ENCODE measurements at places on chromosomes 4 and X.

- DNase-seq, result no peak
Observed at GRCh38 chr4:149306537-149306936, 509.1 kb downstream of the IQCM start.

DNA sequence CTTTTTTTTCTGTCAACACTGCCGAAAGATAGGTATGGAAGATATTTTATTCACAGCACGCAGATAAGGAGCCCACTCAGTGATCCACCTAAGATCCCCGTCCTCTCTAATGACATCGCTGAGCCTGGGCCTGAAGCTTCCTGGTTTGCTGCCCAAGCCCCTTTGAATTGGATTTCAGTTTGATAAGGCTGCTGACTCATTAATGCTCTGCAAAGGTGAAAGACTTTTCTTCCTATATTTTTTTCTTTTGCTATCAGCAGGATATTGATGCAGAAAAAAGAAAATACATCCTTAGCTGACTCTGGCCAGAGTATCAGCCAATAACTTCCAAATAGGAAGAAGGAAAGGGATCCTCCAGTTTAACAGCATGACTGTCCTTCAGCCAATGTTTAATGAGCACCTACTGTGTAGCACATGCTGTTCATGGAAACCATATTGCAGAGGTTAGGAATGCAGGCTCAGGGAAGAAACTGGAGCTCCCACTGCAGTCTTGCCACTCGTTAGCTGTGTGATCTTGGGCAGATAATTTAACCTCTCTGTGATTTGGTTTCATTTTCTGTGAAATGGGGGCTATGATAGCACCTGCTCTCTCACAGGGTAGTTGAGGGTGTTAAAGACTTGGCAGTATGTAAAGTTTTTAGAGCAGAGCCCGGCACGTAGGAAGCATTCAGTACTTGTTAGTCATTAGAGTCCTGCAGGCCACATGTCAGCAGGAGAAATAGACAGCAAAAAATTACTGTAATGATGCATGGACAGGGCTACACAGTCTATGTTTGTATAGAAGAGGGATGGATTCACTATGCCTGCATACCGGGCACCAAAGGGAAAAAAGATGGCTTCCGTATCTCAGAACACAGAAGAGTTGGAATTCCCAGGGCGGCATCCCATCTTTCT lies 39.3 kb downstream of the EVC start:
- DNase-seq, result no peak

GRCh38 chr4:83931659-83932438 lies 395.9 kb downstream of the GPAT3 start:
- no peak for DNase-seq

DNA sequence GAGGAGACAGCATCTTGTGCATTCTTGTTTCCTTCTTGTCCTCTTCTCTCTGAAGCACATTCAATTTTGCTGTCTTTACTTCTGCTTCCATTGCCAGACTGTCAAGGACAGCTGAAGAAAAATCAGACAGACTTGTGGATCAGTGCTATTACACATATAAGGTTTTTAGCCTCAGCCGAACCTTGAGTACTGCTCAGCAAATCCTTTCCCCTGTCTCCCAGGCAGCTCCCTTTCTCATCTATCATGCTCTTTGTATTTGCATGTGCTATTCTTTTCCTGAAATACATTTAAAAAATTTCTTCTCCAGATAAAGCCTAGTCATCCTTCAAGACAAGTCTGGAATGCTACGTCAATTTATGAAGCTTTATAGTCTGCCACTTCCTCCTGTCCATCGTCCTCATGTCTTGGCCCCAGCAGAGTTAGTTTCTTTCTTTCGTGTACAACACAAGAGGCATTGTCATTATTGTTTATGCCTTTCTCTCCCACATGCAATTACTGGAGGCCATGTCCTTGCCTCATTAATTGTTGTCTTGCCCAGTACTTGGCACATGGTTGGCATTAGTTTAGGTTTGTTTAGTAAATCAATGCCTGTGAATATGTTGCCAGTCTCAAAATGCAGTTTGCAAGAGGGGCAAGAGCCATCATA lies 45.1 kb downstream of the ADGRL3 start:
- DNase-seq, result no peak

DNA sequence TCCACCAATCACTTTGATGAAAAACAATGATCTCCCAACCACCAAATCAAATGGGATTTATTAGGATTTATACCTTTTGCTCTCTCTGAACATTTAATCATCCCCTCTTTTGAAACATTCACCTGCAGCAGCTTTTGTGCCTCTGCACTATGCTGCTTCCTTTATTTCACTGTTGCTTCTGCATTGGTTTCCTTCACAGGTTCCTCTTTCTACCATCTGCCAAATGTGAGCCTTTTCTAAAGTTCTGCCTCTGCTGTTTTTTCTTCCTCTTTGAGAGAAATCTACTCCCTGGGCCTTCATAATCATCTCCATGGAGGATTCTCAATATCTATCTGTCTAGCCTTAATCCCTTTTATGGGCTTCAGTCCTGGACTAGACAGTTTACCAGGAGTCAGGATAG lies 24.7 kb downstream of the CUL4B start:
- DNase-seq, result no peak

- DNase-seq, result no peak
Observed at GRCh38 chr4:38409852-38410251, 254.1 kb upstream of the KLF3 start.

DNA sequence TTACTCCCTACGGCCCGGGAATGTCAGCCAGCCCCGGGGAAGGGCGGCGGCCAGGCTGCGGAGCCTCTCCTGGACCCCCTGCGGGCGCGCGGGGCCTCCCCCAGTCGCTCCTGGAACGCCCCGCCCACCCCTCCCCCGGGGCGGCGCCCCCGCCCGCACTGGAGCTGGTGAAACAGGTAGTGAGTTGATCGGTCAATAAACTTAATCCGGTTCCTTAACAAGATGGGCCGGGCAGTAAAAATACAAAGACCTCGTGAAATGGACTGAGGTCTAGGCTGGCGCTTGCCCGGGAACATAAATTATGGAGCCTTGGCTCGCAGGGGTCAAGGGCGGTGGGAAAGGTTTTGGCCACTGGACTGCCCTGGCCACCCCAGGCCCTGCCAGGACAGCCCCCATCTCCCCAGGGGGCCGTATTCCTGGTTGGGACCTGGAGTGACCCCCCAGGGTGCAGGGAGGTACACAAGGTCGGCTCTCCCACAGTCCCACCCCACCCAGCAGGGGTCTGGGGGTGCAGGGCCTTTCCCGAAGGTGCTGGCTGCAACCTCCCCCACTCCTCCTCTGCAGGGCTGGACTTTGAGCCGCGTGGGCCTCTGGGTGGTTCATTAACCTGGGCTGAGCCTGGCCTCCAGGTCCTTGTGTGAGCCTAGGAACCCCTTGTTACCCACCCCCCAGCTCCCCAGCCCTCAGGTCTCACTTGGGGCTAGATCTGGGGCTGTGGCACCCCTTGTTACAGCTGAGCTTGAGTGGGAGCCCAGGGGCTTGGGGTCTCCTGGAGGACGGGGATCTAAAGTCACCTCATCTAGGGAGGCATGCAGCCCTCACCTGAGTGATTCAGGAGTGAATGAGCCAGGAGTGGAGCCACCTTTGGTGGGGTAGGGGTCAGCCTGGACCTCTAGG lies 2.5 kb downstream of the FGFR3 start:
- DNase-seq, result no peak

DNA sequence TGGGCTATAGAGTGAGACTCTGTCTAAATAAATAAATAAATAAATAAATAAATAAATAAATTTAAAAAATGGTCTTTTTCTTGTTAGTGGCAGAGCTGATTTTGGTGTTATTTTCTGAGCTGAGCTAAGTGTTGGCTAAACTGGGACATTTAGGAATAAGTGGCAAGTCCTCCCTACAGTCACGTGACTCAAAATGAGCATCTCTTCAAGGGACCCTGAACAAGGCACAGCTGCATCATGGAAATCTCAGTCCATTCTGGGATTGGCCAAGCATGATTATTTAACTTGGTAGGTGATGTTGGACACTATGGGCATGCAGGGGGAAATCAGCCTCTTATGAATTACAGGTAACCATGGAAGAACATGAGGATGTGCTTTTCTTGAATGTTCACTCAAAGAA lies 42.0 kb downstream of the HAND2 start:
- no peak for DNase-seq

- DNase-seq, result no peak
Observed at GRCh38 chr4:106816496-106816895, 219.6 kb downstream of the DKK2 start.

- DNase-seq, result no peak
Observed at GRCh38 chrX:56764153-56764974, 35.3 kb downstream of the NBDY start.

GRCh38 chr4:73037057-73037456 lies 32.5 kb downstream of the COX18 start:
- no peak for DNase-seq

GRCh38 chrX:55057675-55058249 lies 17.1 kb upstream of the PAGE2B start:
- DNase-seq, result no peak

DNA sequence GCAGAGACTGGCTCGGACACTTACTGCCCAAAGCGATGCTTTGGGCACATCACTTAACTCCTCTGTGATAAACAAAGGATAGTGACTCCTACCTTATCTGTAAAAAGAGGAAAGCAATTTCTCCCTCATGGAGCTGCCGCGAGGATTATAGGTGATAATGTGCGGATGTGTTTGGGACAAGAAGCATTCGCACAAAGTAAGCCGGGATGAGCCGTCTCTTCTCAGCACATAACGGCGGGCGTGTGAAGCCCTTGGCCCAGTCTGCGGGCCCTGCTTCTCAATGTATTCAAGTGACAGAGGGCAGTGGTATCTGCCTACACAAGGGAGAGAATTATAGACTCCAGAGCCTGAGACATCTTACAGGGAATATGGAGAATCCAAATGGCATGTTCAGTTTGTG lies 550.3 kb upstream of the CPEB2 start:
- DNase-seq, result no peak

DNA sequence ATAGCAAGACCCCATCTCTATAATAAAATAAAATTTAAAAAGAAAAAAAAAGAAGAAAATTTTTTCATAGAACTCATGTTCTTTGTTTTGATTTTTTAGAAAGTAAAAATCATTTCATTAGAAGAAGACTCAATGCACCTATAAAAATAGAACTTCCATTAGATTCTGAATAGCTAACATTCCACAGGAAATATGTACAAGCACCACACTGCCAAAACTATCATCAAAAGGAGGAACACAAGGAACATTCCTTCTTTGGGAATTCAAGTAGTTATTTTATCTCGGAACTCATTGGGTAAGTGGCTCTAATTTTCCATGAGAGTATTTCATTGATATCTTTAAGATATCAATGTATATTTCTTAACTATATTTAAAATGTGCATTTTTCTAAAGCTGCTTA lies 157.6 kb downstream of the CAMK2D start:
- no peak for DNase-seq

- no peak for DNase-seq
Observed at GRCh38 chr4:168304744-168305459, 13.7 kb downstream of the DDX60 start.

DNA sequence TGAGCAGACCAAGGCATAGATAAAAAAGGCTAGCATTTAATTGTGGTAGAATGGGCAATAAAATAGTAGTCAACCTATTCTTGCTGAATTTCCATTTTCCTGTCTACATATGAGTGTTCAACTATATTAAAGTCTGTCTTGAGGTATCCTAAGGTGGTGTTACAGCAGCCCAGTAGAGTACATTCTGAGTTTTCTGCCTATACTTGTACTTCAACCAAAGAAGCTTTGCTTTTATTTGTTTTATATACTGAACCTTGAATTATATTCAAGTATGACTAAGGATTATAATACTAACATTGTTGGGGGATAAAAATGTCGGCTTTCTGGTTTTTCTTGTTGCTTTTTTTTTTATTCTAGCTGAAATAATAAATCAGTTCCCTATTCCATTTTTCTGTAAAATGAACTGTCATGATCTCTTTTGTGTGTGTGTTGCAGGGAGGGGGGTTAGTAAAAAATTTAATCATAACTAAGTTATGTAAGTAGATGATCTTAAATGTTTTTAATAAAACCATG lies 106.7 kb downstream of the PDLIM5 start:
- no peak for DNase-seq

GRCh38 chrX:150150076-150150779 lies 211.9 kb upstream of the EOLA2 start:
- no peak for DNase-seq

GRCh38 chr4:112343330-112344080 lies 46.3 kb downstream of the ALPK1 start:
- DNase-seq, result no peak

GRCh38 chr4:132797856-132798255 lies 351.2 kb upstream of the PCDH10 start:
- no peak for DNase-seq

- no peak for DNase-seq
Observed at GRCh38 chr4:148926276-148927260, 484.4 kb upstream of the NR3C2 start.

DNA sequence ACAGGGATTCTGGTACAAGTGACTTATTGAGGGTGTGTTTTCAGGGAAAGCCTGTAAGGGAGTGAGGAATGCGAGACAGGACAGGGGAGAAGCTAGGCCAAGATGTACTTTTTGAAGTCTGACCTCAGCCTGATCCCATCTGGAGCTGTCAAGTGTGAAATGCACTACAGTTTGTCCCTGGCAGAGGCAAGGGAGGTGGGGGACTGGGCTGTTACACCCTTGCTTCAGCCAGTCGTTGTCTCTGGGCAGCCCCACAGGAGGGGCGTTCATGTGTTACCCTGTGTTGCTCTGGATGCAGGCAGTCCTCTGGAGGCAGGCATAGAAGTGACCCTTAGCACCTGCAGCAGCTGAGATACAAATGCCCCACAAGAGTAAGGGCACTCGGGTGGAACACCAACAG lies 25.8 kb downstream of the PPEF1 start:
- DNase-seq, result no peak

DNA sequence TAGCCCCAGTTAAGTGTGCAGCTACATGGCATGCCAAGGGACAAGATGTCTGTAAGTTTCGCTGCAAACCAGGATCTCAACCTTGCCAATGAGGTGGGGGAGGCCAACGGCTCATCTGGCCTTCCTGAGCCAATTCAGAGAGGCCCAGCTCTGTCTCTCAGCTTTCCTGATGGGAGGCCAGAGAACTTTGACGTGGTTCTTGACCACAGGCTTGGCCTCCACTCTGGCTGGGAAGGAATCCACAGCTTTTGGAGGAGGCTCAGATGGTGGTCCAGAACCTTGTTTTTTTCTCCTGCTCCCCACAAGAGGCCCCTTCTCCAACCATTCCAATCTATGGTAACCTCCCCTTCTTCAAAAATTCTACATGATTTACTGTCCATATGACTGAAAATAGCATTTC lies 9.8 kb downstream of the CAPN6 start:
- no peak for DNase-seq

GRCh38 chr4:24226667-24227066 lies 336.8 kb upstream of the PPARGC1A start:
- no peak for DNase-seq

DNA sequence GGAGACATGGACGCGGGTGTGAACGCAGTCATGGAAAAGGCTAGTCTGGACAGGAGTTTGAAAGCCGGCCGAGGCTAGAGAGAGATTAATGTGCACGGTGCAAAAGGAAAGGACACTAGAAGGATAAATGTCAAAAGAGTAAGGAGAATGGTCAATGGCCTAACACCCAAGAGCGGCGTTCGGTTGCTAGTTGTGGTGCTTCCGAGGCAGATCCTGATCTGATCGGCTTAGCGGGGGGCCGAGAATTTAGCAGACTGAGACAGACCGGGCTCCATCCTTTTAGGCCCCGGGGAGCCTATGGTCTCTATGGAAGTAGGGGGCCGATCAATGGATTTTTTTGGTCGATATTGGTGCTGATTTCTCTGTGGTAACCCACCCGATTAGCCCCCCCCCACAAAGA lies 6.9 kb downstream of the GAGE10 start:
- DNase-seq, result no peak
